ENCODE measurements at places on chromosomes 3 and 15. TPM values are rescaled to one million over a fixed set of nuclear protein-coding genes. Genes with fewer than 3 reads are reported as not detected.

- no peak for DNase-seq
These were observed 131.2 kb downstream of the IMPG2 start for GRCh38 chr3:101189176-101189575.

ALDH1A2 gene
- total RNA-seq = not detected

DNA sequence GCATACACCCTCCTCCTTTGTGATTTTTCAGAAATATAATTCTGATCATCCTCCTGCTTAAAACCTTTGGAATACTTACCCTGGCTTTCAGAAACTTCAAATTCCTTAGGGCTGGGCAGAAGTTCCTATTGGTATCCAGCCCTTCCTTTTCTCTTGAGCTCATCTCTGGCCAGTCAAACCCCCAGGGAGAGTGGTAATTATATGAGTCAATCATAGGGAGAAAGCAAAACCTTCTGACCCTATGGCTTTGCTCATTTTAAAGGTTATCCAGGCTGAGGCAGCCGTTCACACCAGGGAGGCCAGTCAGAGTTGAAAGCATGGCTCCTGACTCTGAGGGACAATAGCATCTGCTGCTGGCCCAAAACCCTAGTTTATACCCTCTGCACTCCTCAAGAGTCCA is 23.9 kb upstream of the CTNNB1 start:
- DNase-seq = no peak

GRCh38 chr3:40780925-40781406 is 256.2 kb downstream of the ZNF621 start:
- no peak for DNase-seq

- no peak for DNase-seq
These were observed 39.3 kb downstream of the CGNL1 start for GRCh38 chr15:57415602-57416001.

DNA sequence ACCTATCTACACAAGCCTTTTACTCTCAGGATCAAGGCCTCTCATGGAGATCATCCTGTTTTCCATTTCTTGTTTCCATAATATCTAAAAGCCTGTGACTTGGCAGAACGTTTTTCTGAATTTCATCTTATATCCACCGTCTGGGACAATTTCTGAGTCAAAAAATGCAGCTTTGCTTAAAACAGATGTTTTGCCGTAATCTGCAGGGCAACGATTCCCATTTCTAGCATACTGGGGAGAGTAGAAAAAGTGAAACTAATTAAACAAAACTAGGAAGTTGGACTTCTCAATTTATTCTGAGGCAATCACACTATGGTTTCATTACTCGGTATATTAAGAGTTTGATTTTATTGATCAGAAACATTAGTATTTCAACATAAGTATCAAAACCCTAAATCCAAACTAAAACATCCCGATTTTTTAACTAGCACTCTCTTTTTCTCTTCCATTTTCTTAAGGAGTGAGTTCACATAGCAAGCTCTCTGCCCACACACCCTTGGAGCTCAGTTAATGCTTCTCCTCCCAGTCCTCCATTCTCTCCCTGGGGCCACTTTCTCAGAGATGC is 33.6 kb downstream of the SPATA12 start:
- no peak for DNase-seq

DNA sequence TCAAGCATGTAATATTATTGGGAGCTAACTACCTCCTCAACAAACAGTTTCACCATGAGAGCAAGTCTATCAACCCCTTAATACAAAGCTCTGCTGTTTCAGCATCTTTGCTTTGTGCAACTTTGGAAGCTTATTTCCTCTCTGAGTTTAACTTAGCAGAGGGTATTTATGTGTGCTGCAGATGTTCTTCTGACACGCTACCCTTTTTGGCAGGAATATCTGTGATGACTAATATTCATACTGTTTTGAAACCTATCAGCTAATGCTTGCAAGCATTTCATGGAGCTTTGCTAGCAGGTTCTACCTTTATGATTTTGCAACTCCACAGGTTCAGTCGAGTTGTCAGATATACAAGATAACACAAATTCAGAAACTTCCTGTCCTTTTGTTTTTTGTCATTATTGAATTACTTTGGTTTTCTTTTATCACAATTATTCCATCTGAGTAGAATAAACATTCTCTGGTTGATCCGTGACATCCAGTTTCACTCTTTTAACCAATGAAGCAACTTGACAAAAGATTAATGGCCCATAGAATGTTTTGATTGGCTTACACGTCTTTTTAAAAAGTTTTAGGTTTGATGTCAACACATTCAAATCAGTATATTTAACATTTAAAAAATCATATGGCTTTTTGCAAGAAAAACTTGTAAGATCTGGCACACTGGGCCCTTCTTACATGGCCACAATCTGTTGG is 1.7 kb upstream of the SLC9A9 start:
- peak; percentile 90 for DNase-seq

- DNase-seq = no peak
These were observed 768 bp downstream of the PCBP4 start for GRCh38 chr3:51966486-51966885.

GRCh38 chr3:192169332-192169915 is 557.9 kb downstream of the FGF12 start:
- DNase-seq = no peak
